Activated CD4-positive, alpha-beta T cell treated with anti-CD3 and anti-CD28 coated beads for 36 hours (primary cell): ENCODE measurements at places on chromosomes 16 and 17. TPM values are rescaled to one million over a fixed set of nuclear protein-coding genes. Genes with fewer than 3 reads are reported as not detected.

DNA sequence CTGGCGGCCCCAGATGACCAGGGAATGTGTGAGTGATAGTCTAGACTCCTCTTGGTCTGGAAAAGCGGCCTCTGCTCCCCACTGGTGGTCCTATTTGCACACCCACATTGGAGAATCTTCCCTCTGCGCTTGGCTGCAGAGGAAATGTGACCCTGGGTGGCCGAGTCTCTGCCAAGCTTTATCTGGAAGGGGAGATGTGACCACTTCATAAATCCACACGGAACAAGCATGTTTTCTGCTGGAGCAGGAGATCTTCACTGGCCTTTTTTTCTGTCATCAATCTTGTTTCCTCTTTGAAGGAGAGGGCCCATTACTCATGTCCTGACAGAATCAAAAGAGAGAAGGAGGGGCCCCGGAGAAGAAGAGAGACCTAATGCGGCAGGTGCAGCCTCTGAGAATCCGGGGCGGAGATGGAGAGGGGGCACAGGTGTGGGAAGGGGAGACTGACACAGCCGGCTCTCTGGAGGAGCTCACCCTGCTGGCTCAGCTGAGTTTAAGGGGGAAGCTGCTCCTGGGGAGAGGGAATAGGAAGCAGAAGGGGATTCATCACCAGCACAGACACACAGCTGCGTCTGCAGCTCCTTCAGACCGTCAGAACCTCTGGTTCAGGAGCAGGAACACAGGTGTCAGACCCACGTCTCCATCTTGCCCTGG, 116.3 kb downstream of the SOX9 start:
- DNase-seq: no peak

DNA sequence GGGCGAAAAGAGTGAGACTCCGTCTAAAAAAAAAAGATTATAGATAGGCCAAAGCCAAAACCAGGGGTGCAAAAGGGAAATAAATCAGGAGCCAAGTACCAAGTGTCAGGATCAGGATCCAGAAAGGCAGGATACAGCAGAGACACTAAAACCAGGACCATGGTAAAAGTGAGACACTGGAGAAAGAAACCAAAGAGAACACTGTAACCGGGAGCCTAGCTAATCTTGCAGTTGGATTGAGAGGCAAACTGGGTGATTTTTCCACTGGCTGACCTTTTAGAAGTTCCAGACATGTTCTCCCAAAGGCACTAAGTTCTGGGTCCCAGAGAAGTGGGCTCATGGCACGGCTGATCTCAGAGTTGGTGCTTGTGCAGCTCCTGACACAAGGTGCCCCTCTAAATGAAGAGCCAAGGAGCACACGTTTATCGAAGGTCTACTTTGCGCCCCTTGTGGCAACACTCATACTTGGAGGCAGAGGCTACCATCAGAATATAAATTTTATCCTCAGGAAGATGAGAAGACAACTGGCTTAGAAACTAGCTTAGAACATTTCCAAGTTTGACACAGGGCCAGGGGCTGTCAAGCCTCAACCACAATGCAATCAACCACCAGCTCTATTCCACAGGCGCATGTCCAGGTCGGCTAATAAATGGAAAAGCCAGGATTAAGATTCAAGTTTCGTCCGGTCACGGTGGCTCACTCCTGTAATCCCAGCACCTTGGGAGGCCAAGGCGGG, 27.5 kb upstream of the HELZ start:
- no peak for DNase-seq

Gene LRRC37A
- total RNA-seq: 1.0 TPM

GRCh38 chr17:57622683-57623433, 122.2 kb downstream of the CCDC182 start:
- peak; percentile 55 for DNase-seq

GRCh38 chr16:5977329-5977728, 879.7 kb upstream of the EEF2KMT start:
- no peak for DNase-seq

Gene KRTAP3-1
- total RNA-seq: not detected

DNA sequence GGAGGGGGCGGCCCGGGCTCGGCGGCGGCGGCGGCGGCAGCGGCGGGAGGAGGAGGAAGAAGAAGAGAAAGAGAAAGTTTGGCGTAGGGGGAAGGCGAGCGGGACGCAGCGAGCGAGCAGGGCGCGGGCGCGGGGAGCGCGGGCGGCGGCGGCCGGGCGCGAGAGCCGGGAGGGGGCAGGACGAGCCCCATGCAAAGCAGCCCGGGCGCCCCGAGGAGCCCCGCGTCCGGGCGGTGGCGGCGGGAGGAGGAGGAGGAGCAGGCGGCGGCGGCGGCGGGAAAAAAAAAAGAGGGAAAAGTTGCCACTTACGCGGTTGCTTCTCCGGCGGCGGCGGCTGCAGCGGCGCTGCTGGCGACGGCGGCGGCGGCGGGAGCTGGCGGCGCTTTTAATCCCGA, 10.3 kb upstream of the ZFHX3 start:
- peak; percentile 52 for DNase-seq

- DNase-seq: no peak
These were observed 385.2 kb upstream of the ZFHX3 start for GRCh38 chr16:73432850-73433730.

Gene MYBBP1A
- total RNA-seq: 97.7 TPM

Gene KCNH6
- total RNA-seq: not detected

Gene CA5A
- not detected for total RNA-seq

GRCh38 chr16:56617212-56618085, 8.1 kb upstream of the MT1E start:
- peak; percentile 83 for DNase-seq

GRCh38 chr16:3161235-3162018, 26.6 kb upstream of the OR1F1 start:
- no peak for DNase-seq

Gene SOX9
- not detected for total RNA-seq

Gene TOP2A
- 245 TPM for total RNA-seq

Gene CA7
- total RNA-seq: not detected

DNA sequence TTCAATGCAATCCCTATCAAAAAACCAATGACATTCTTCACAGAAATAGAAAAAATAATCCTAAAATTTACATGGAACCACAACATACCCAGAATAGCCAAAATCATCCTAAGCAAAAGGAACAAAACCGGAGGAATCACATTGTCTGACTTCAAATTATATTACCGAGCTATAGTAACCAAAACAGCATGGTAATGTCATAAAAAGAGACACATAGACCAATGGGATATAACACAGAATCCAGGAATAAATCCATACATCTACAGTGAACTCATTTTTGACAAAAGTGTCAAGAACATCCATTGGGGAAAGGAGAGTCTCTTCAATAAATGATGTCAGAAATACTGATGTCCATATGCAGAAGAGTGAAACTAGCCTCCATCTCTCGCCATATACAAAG, 105.8 kb upstream of the CORO6 start:
- no peak for DNase-seq

- DNase-seq: no peak
These were observed 35.9 kb downstream of the TBX4 start for GRCh38 chr17:61487989-61488595.

DNA sequence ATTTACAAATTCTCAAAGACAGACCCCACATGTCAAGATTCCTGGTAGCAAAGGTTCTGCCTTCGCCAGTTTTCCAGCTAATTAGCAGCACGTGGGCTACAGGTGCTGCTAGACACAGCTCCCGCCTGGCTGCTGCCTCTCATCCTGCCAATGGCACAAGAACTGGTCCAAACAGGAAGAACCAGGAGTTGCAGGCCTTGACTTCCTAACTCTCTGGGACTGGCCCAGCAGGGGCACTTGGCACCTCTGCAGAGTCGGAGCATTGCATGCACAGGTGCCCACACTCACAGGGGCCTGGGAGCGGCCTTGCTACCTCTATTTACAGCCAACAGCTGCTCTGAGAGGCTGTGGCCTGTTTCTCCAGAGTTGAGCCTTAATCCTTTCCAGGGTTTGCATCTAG, 39.6 kb downstream of the TK2 start:
- DNase-seq: no peak

DNA sequence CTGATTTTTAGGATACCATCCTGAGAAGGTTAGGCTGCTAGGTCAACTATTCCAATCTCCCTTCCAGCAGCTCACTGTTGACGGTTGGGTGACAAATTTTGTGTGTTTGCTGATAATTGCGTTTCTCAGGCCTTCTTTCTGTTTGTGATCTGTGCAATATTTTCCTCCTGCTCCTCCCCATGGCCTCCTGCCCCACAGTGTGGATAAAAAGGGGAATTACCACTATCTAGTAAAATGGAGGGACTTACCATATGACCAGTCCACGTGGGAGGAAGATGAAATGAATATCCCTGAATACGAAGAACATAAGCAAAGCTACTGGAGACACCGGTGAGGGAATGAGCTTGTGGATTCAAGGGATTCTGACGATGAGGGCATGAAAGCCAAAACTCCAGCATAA, 9.2 kb downstream of the CHD3 start:
- DNase-seq: peak; percentile 33

- DNase-seq: no peak
These were observed 23.5 kb downstream of the SMTNL2 start for GRCh38 chr17:4607773-4608187.

Gene ZC3H18
- 76.4 TPM for total RNA-seq

Gene PIRT
- not detected for total RNA-seq

DNA sequence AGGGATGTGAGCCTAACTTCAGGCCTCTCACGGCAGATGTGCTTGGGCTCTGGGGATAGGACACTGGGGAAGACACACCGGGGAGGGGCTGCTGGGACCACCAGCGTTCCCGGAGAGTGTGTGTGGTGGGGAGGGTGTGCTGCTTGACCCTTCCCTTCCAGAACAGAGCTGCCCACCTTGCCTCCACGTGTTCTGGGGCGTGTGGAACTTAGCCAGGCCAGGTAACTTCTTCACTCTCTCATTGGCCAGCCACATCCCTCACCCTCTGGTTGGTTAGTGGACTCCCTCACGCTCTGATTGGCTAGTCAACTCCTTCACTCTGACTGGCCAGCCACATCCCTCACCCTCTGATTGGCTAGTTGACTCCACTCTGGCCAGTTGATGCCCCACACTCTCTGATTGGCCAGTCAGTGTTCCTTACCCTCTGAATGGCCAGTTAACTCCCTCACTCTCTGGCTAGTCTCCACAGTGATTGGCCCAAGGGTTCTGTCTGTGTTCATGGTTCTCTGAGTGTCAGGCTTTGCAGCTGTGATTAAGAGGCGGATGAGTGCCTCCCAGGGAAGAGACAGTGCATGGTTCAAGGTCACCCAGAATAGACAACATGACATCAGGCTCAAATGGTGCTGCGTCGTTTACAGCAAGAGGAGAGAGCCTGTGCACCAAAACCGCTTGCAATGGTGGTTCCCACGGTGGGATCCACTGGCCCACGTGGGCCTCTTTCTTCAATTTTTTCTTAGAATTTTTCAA, 10.0 kb downstream of the TMEM235 start:
- no peak for DNase-seq

GRCh38 chr16:88416686-88417085, 33.9 kb downstream of the ZNF469 start:
- no peak for DNase-seq

Gene ZNF385C
- 0.30 TPM for total RNA-seq

Gene OR4D1
- total RNA-seq: 0.27 TPM

DNA sequence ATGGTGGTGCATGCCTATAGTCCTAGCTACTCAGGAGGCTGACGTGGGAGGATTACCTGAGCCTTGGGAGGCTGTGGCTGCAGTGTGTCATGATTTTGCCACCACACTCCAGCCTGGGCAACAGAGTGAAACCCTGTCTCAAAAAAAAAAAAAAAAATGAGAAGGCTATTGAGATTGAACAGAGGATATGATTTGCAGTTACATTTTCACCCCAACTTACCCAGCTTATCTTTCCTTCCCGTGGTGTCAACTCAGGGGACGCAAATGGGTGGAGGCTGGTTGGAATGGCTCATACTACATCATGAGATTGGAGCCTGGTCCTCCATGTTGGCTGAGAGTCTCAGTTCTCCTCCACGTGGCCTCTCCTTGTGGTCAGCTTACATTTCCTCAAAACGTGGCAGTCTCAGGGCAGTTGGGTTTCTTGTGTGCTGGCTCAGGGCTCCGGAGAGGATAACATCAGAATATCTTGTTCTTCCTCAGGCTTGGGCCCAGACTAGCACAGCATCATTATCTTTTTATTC, 17.2 kb upstream of the NSMCE1 start:
- peak; percentile 36 for DNase-seq

GRCh38 chr17:37312137-37312923, 63.5 kb upstream of the C17orf78 start:
- DNase-seq: no peak

Gene TIMP2
- total RNA-seq: 1.6 TPM

GRCh38 chr17:9350080-9350479, 225.5 kb downstream of the STX8 start:
- peak; percentile 6 for DNase-seq

Gene CCL17
- 1.4 TPM for total RNA-seq

Gene ODAD4
- total RNA-seq: 0.81 TPM

- no peak for DNase-seq
These were observed 102.2 kb downstream of the CMIP start for GRCh38 chr16:81546781-81547180.

DNA sequence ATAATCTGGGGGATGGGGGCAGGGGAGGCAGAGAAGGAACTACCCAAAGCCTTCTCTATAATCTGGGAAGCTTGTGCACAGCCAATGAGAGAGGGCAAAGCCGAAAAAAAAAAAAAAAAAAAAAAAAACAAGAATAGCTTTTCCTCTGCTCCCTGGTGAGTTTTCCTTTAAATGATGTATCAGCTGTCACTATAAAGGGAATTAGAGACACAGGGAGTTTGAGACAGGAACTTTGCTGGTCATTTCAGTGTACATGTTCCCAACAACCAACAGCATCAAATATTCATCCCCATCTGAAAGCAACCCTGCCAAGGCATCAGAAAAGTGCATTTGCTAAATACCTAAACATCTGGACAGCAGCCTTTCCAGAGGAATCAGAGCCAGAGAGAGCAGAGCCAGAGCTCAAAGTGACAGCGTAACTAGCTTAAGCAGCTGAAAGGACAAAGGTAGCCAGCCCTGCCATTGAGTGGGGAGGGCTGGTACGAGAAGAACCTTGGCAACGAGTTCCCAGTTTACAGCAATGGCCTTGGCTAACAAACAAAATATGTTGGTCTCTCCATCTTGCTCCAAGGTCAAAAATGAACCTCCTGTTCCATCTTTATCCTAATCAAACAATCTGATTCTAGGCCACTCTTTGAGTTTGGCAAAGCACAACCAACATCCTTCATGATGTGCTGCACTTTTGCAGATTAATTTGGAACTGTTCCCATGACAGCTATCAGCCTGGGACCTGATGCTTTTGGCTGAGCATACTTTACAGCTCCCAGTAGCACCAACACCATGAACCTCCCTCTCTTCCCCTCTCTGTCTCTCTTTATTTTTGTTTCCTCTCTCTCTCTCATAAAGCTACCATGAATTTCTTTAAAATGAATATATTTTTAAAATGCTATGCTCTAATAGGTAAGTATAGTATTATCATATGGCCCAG, 143.7 kb upstream of the GNAO1 start:
- no peak for DNase-seq

Gene CTRB1
- total RNA-seq: not detected

Gene FOXL1
- total RNA-seq: not detected

Gene GPR139
- not detected for total RNA-seq

- no peak for DNase-seq
These were observed 24.8 kb upstream of the ERN1 start for GRCh38 chr17:64154717-64155116.
